ENCODE measurements at places on chromosomes 16 and 17.

DNA sequence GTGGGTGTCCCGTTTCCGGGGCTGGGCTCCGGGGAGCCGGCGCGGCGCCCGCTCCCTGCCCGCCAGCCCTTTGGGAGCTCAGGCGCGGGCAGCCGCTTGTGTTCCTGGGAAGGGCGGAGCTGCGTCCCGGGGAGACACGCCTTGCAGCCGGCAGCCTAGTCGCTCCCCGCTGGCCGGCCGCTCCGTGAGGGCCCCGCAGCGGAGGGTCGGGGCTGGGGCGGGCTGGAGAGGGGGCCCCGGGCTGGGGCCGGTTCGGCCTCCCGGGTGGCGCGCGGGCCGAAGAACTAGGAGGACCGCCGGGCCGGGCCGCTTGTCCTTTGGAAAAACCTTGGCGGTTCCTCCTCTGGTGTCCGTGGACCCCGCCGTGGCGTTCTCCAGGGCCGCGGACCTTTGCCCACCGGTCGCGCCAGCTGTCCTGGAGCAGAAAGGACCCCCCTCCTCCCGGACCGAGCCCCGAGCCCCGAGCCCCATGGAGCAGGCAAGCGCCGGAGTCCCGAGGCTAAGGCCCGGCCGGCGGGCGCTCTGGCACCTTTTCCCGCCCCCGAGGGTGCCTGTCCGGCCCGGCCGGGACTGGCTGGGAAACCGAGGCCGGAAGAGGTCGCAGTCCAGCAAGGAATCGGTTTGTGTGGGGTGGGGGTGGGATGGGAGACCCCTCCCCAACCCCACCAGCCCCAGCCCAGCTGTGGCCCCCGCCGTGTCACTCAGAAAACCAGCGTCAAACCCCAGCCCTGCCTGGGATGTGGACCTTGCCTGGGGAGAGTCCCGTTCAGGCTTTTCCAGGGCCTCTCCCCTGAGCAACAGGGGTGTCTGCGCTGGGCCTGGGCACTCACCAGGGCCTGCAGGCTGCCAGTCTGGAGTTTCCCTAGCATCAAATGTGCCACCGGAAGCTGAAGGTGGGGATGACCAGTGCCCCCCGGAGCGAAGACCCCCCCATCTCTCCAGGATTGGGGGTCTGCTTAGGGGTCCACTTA is 6.8 kb upstream of the TBC1D3B start:
- DNase-seq: peak; percentile 46

DNA sequence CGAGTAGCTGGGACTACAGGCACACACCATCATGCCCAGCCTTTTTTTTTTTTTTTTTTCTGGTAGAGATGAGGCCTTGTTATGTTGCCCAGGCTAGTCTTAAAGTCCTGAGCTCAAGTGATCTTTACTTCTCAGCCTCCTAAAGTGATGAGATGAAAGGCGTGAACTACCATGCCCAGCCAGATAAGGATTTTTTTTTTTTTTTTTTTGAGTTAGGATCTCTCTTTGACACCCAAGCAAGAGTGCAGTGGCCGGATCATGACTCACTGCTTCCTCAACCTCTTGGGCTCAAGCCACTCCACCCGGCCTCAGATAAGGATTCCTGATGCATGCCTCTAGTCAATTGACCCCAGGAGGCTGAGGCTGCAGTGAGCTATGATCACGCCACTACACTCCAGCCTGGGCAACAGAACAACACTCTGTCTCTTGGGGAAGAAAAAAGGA is 11.2 kb upstream of the PLEKHG4 start:
- DNase-seq: peak; percentile 73

DNA sequence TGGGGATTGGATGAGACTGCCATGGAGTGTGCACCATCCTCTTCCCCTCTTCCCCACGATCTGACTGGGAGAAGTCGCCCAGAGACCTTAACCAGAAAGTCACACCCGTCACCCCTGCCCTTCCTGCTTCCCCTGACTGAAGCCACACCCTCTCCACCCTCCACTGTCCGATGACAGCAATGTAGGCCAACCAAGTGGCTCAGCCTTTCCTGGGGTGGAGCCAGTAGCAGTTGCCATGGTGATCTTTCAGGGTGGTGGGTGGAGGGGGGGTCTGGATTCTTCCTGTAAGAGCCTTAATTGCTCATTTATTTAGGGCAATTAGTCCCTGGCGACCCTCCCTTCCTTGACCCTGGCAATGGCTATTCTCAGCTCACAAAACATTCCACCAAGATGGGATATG is 37.5 kb upstream of the PHB1 start:
- no peak for DNase-seq

DNA sequence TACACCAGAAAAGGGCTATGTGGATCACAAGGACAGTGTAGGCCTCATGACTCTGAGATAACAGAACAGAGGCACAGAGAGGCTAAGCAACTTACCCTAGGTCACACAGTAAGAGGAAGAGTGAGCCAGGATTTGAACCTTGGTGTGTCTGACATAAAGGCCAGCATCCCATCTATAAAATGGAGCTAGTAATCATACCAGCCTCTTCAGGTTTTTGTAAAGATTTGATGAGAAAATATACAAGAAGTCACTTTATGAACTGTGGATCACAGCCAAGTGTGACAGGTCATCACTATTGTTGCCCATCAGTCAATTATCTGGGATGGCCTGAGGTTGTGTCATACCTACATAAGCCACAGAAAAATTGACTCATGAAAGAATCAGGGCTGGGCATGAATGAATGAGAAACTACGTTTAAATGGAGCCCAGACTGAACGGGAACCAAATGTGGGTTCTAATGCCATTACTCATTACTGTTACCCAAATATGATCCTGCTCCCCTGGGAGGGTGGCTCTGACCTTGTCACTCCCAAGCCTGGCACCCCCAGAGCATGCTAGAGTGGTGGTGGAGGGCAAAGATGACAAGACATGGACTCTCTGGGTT is 21.0 kb downstream of the FBXO39 start:
- DNase-seq: no peak

DNA sequence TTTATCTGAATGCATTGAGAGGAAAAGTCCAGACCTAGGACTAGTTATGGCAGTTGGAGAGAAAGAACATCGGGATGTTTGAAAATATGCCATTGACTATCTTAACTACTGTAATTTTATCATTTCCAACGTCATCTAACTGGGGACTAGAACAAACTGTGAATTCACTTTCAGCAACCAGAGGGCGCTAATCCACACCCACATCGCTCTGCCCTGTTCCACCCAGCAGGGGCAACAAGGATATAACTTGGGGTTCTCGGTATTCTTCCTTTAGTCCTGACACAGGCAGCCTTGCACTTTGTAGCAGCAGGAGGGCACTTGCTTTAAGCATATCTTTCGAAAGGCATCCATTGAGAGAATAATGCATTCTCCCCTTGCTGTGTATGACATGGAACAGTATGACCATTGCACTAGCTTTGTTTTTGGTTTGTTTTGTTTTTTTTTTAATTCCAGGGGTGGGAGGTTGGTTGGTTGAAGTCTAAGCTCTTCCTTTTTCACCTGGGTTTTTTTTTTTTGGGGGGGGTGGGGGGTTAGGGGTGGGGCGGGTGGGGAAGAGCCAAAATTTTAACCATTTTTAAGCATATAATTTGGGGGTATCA is 31.5 kb downstream of the SIAH1 start:
- DNase-seq: peak; percentile 65

GRCh38 chr17:62974788-62975187 is 8.8 kb downstream of the TANC2 start:
- no peak for DNase-seq

GRCh38 chr16:67959536-67960329 is 8.7 kb downstream of the SLC12A4 start:
- DNase-seq: no peak

GRCh38 chr16:12677502-12677901 is 126.2 kb downstream of the CPPED1 start:
- DNase-seq: no peak

- DNase-seq: no peak
These were observed 8.1 kb downstream of the SLC5A11 start for GRCh38 chr16:24853830-24854229.

GRCh38 chr17:79942591-79943346 is 92.9 kb downstream of the TBC1D16 start:
- DNase-seq: no peak

DNA sequence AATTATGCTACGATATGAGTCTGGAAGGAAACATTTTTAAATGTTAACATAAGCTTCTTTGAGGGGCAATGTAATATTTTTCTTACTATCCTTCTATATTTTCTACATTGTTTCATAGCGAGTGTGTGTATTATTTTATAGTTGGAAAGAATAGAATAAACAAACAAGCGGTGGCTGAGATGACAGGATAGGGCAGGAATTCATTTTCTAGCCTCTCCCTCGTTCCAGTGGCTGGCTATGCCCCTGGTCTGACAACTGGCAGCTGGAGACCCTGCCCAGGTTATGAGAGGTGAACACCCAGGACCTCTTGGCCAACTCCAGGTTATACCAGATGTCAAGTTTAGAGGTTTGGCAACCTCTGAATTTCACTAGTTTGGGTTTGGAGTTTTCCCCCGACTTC is 14.5 kb upstream of the TNRC6C start:
- no peak for DNase-seq

DNA sequence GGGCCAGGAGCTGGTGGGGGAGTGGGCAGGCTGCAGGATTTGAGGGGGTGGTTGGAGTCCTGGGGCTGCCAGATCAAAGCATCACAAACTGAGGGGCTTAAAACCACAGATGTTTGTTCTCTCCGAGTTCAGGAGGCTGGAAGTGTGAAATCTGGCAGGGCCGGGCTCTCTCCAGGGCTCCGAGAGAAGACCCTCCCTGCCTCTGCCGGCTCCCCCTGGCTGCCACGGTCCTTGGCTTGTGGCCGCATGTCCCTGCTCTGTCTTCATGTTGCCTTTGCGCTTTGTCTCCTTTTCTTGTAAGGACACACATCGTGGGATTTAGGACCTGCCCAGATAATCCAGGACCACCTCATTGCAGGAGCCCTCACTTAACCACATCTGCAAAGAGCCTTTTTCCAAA is 139.8 kb upstream of the GSE1 start:
- no peak for DNase-seq

DNA sequence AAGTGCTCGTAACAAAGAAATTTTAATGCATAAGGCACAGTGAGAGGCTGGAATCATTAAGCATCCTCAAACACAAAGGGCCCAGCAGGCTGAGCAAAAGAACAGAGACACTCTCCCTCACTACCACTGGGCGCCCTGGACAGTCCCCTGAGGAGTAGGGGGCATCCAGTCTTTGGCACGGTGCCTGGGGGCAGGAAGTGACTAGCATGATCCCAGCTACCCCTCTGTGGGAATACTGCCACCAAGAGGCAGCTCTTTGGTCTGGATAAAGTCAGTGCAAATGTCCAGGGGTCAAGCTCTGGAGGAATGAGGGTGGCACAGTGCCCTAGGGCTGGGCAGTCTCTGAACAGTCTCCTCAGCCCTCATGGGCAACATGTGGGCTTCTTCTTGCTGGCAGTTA is 2.6 kb upstream of the PROCA1 start:
- no peak for DNase-seq

DNA sequence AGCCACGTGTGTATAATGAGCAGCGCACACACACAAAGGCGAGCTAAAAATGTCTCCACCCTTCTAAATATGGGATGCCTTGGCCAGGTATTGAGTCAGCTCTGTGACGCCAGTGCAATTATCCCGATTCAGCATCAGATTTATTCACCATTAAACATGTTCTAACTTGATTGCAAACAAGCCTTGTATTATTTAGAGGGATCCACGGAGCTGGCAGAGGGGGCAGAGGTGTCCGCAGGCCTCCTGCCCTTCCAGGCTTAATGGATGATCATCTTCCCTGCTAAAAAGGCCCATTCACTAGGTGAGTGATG is 591.7 kb downstream of the MAF start:
- no peak for DNase-seq

- DNase-seq: no peak
These were observed 143.4 kb downstream of the HS3ST4 start for GRCh38 chr16:25835126-25835525.

DNA sequence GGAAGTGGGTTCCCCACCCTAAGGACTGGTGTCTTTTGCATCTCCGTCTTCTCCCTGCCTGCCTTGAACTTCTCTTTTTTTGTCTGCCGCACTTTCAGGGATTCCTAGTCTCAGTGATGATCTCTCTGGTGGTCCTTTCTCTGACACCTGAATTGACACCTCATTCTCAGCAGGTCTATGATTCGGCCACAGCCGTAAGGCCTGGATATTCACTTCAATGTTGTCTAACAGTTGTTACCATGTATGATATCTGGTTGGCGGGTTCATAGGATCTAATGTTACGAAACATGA is 25.1 kb upstream of the SLC47A1 start:
- peak; percentile 20 for DNase-seq

DNA sequence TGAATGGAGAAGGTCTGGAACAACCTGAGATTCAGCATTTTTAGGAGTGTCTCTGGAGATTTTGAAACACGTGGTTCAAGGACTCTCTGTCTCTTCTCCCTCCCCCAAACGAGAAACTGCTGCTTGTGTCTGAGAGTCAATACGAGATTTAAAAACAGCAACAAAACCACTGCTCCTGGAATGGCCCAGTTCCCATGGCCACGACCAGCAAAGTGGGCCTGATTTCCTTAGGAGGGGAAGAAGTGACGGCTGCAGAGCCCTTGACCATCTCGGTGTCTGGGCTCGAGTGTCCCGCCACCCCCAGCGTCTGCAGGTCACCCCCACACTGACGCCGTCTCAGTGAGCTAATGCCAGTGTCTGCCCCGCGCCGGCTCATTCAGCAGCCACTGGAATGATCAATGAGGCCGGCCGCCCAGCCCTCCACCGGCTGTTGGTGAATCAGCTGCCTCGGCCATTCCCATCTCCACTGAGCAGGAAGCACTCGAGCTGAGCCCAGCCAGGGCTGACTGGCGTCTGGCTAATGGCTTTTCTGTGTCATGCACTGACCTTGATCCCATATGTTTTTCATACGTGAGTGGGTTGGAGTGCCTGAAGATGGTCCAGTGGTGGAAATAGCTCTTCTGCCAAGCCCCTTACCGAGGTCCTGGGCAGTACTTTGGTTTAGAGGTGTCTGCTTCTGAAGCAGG is 151.8 kb downstream of the PITPNC1 start:
- DNase-seq: peak; percentile 83

- no peak for DNase-seq
These were observed 15.4 kb downstream of the CUEDC1 start for GRCh38 chr17:57939797-57940196.

DNA sequence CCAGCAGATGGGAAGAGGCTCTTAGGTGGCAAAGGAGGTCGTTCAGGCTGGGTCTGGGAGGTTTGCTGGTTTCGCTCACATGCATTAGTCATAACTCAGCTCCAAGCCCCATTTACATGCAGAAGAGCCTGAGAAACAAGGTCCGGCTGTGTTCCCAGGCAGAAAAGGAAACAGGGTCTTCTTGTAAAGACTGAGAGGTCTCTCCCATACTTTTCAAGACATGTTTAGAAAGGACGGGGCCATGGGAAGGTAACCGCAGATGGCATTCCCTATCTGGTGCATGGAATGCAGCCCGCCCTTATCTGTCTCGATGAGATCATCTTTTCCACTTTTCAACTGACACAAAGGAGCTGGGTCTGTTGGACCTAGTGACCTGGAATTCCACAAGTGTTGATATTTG is 389.0 kb upstream of the CDH11 start:
- DNase-seq: peak; percentile 35

GRCh38 chr17:65697661-65698060 is 136.2 kb upstream of the AXIN2 start:
- no peak for DNase-seq
